ENCODE measurements at places on chromosomes 12 and 14.

GRCh38 chr14:75184492-75184891 lies 8.1 kb upstream of the TMED10 start:
- no peak for DNase-seq

DNA sequence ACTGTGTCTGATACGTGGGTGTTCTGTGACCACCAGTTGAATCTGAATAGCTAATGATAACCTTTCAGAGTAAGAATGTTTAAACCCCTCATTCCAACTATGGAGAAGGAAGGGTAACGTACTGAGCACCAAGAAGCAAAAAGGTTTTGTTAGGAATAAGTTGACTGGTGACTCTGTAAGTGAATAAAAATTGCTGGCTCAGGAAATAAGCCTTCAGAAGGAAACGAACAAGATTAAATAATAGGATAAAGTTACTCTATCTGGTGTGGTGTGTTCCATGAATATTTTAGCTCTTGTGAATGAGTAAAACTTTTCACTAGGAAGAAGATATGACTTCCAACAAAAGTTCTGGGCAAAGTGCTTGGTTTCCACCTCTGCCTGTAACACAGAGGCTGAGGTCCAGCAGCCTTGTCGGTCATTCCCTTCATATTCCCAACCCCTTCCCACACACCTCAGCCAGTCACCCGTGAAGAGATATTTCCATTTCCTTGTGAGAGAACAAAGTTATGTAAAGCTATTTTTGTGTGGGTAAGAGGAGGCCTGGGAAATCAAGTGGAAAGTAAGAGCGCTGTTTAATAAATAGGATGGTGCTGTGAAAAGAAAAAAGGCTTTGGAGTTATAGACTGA lies 47.1 kb downstream of the ARF6 start:
- DNase-seq = no peak

GRCh38 chr14:84208451-84208850 lies 1321.5 kb upstream of the FLRT2 start:
- no peak for DNase-seq

DNA sequence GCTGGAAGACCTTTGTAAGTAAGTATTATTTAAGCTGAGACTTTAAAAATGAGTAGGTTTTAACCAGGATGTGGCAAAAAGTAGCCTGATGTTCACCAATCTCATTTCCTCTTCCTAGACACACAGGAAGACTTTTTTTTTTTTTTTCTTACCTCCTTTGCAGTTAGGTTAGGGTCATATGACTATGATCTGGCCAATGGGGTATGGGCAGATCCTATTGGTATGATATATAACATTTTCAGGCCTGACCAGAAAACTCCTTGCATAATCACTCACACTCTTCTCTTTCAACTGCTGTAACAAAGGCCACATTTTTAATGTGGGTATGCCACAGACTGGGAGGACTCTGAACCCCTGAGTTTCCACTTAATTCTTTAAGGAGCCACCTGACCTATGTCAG lies 2.7 kb upstream of the RPS6KA5 start:
- no peak for DNase-seq

- DNase-seq = no peak
Observed at GRCh38 chr14:104576232-104576969, 3.2 kb upstream of the C14orf180 start.

- no peak for DNase-seq
Observed at GRCh38 chr14:88496414-88496813, 58.4 kb downstream of the PTPN21 start.

- DNase-seq = no peak
Observed at GRCh38 chr12:4280351-4281163, 7.0 kb downstream of the CCND2 start.

- DNase-seq = no peak
Observed at GRCh38 chr12:28226705-28227104, 36.4 kb downstream of the CCDC91 start.

- no peak for DNase-seq
Observed at GRCh38 chr14:22780105-22780679, 13.7 kb downstream of the OXA1L start.

DNA sequence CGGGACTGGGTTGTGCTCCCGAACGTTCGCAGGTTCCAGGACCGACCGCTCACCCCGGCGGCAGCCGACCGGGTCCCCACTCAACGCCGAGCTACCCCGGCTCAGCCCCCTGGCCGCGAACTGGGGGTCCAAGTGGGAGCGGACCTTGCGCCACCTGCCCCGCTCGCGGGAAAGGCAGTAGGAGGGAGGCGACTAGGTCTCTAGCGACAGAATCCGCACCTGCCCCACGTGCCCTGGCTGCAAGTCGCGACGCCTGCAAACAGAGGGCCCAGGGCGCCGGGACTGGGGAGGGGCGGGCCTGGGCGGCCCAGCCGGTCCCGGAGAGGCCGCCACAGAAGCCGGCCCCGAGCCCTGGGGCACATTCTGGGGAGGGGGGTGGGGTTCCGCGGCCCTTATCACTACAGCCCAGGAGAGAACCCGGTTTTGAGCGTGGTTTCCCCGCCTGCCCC lies 239.2 kb upstream of the CPNE8 start:
- DNase-seq = no peak

DNA sequence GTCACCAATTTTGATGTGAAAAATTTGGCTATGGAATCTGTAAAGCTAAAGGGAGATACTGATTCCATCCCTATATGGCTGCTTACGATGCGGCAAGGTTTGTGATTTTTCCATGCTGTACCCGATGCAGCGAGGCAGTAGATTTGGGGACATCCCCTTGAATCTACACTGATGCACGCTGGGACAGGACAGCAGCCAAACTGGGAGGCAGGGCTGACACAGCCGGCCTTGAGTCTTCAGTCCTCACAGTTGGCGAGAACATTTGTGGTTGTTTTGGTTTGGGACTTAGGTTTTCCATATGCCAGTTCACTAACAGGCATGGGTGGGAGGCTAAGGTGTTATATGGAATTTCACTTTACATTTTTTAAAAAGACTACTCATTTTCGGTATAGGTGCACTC lies 3.8 kb downstream of the GALNT16 start:
- no peak for DNase-seq

- DNase-seq = no peak
Observed at GRCh38 chr12:10101648-10102220, 2.9 kb upstream of the CLEC1A start.

GRCh38 chr14:103597623-103598377 lies 31.2 kb upstream of the KLC1 start:
- DNase-seq = peak; percentile 75

GRCh38 chr12:78090266-78090665 lies 259.6 kb downstream of the NAV3 start:
- DNase-seq = no peak

GRCh38 chr14:49193332-49194065 lies 392.7 kb downstream of the RPS29 start:
- DNase-seq = no peak

GRCh38 chr14:105855893-105856675 lies 329.7 kb downstream of the TMEM121 start:
- no peak for DNase-seq

DNA sequence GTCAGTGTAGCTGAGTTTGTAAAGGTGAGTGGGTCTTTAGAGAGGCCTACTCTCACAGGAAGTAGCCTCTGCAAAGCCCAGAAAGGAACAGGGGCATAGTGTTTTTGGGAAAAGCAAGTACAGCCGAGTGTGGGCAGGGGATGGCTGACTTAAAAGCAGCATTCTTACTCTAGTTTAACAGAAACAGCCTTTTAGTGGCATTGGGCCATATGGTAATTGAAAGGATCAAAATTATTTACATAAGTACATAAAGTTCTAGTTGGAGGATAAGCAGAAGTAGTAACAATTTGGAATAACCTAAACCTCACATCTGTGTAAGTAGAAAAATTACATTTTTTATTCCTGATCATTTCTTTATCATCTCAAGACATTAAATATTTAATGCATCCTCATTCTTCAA lies 49.1 kb downstream of the RASSF8 start:
- no peak for DNase-seq

- DNase-seq = no peak
Observed at GRCh38 chr12:47316609-47317049, 236.9 kb upstream of the AMIGO2 start.

DNA sequence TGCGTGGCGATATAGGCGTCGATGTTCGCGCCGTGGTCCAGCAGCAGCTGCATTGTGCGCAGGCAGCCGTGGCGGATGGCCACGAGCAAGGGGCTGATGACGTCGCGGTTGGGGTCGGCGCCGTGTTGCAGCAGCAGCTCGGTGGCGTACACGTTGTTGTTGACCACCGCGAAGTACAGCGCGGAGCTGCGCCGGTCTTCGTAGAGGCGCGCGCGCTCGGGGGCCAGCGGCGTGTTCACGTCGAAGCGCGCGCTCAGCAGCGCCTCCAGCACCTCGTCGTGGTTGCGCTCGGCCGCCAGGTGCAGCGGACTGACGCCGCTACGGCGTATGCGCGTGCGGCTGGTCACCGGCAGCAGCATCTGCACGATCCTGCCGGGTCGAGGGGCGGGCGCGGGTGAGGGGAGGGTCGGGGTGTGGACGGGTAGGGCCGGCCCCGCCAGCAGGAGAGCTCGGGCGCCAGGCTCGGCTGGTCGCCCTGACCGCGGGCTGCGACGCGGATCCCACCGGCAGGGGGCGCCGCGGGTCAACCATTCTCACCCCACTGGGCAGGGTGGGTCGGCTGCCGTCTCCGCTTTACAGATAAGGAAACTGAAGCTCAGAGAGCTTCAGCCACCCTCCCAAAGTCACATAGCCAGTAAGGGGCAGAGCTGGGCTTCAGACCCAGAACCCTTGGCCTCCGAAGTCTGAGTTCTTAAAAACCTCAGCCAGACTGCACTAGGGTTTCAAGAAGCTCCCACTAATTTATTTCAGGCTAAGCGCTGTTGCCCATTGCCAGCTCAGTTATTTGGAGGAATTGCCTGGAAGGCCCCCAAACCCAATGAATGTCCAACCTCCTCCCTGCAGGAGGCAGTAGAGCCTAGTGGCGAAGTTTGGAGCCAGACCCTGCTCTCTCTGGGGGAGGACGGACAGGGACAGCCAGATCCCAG lies 12.4 kb downstream of the FAM181A start:
- DNase-seq = peak; percentile 54

DNA sequence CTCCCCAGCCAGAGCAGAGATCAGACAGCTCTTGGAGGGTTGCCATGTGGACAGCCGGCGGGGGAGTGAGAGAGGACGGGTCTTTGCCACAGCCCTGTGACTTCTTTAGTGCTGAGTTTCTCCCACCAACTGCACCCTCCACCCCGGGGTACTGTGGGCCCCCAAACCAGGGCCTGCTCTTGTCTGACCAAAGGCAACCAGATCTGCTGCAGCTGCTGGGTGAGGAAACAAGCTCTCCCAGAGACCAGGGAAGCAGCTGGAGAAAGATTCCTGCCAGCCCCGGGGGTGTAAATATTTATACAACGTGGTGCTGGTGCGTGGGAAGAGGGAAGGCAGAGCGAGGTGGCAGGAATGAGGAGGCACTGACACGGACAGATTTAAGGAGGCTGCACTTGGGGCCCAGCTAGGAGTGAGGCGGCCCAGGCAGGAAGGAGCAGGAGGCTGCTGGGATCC lies 14.3 kb upstream of the ZFP36L1 start:
- no peak for DNase-seq

DNA sequence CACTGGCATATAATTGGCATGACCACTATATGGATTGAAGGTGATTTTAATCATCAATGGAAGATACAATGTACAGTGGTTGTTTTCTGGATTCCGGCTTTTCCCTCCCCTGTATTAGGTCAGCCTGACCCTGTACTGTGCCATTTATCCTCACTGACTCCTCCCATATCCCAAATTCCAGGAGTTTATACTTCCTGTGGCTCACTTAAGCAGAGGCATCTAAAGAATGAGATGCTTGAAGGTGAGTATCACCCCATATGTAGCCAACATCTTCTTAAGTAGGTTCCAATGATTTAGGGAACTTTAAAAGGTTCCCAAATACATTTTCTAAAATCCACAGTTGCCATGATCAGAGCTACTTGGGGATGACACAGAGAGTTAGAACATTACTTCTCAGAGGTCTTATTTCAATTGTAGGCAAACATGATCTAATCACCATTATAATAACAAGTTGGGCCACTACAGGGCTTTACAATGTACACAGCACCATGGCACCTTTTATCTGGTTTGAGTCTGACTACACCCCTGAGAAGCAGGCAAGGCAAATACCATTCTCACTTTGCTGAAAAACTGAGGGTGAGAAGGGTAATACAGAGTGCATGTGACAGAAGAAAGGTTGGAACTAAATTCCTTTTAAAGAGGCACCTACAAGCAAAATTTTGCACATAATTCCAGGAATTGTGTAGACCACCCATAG lies 212.3 kb upstream of the GARIN6 start:
- no peak for DNase-seq

DNA sequence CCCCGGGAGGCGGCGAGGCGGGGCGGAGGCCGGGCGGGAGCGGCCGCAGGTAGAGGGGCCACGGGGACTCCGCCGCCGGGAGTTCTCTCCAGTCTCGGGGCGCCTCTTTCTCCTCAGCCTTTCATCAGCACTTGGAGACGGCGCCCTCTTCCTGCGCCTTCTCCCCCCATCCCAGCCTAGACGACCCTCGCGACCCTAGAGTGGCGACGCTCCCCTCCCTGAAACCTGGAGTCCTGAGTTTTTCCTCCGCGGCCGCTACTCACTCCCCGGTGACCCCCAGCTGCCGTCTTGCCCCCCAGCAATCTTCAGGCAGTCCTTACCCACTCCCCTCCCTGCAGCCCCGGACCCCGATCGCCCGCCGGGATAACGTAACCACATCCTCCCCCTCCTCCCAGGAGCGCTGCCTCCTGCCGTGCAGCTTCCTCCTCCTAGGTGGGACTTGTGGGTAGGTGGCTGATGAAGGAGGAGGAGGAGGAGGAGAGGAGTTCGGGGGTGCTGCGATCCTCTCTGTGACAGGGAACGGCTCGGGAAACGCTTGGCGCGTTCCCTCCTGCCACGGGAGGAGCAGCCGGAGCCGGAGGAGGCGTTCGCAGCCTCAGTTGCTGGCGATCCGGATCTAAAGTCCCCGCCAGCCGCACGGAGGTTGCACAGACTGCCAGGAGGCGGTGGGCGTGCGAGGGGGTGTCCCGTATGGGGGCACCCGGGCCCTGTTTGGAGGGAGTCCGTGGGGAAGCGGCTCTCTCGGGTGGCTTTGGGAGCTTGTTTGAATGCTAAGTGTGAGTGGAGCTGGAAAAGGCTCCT lies 891 bp downstream of the PLEKHA5 start:
- peak; percentile 14 for DNase-seq

DNA sequence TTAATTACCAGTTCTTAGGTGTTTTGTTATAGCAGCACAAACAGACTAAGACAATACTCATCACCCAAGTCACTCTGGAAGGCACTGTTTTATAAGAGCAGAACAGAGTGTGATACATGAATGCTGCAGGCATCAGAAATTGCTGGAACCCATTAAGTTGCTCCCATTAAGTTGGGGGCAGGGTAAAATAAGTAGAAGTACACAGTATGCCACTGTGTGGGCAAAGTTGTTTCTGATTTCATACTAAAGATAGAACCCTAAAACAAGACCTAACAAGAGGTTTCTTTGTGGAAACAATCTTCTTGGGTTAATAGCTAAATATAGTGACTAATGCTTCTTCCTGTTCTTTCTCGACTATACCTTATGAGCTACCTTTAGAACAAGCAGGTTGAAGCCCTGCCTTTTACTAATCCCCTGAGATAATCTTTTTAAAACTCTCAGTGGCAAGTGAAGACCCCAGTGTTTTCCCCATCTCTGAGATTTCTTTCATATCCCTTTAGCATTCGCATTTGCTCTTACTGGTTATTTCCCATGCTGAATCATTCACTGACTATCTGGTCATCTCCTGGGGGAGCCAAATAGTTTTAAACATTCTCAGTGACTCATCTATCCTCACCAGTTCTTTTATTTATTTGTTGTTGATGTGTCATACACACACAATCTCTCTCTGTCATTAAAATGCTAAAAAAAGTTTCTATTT lies 52.3 kb downstream of the SOCS2 start:
- DNase-seq = peak; percentile 99

- no peak for DNase-seq
Observed at GRCh38 chr14:61765225-61765943, 3.2 kb downstream of the SNAPC1 start.

Data from foreskin keratinocyte (primary cell).